ENCODE measurements at places on chromosomes 12 and 14.

DNA sequence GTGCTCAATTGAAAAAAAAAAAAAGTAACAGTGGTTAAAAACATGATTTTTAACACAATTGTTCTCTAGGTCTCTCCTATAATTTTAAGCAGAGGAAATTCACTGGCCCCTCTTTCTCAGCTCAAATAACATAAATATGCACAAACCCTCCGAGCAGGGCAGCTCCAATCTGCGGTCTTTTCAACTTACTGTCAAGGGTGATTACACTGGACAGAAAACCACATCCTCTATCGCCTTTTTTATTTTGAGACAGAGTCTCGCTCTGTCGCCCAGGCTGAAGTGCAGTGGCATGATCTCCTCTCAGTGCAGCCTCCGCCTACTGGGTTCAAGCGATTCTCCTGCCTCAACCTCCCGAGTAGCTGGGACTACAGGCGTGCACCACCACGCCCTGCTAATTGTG lies 16.5 kb upstream of the GABARAPL1 start:
- DNase-seq: no peak

GRCh38 chr12:48758737-48759136 lies 30.2 kb downstream of the ADCY6 start:
- no peak for DNase-seq

- no peak for DNase-seq
Measured at GRCh38 chr12:106409878-106410277, 52.3 kb downstream of the POLR3B start.

DNA sequence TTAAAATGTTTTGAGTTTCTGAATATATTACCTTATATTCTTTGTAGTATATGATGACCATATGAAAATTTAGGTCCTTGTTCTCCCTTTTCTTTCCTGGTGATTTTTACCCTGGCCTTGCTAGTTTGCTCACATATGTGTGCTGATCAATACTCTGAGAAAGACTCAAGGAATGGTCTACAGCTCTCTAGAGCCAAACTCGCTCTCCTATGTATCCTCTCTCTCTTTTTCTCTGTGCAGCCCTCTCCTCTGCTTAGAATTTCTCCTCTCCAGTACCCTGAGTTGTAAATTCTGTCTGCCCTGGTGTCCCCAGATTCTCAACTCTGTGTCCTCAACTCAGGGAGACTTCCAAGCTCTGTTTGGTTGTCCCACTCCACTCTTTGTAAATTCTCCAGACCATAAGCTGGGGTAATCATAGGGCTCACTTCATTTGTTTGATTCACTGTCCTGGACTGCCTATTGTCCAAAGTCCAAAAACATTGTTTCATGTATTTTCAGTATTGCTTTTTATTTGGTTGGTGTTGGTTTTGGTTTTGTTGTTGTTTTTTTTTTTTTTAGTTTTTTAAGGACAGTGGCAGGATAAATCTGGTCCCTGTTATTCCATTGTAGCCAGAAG lies 41.0 kb downstream of the FOXA1 start:
- no peak for DNase-seq

DNA sequence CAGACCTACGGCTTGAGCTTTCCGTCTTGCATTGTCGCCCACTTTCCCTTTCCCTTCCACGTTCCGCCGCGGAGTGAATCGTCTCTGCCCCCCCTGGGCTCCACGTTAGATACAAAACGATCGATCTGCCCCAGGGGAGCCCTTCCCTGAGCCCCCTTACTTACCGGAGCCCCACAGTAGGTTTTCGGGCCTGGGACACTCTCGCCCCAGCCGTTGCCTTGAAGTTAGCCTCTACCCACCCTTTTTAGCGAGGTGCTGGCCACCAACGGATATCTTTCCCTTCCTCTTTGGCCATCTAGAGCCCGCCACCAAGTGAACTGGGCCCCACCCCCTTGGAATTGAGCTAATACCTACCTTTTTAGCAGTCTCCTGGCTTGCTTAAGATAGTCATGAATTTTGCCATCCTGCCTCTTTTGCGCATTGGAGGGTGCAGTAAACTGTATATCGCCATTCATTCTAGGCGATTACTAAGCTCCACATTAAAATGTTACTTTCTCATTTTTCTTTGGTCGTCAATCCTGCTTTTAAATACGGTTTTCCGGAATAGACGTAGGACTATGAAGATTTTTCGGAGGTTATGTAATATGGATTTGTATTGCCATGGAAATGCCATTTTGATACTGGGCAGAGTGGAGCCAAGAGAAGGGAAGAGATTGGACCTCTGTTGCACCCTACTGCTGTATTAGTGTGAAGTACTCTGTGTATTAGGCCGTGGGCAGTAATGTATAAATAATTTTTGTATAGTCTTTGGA lies 764 bp downstream of the RBM25 start:
- DNase-seq: no peak

DNA sequence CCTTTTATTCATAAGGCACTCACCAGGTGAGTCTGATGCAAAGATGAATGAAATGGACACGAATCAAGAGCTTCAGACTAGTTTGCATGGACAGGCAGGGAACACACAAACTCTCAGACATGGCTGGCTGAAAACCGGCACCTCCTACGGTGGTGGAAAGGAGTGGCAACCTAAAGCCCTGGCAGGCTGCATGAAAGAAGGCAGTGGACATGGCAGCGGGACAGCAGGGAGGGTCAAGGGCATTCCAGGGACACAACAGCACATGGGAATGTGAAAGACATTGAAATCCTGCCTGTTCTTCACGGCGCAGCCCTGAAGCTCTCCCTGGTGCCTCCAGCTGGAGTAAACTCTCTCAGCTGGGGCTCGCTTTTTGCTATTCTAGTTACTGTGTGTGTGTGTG lies 16.6 kb upstream of the LRTM2 start:
- no peak for DNase-seq

DNA sequence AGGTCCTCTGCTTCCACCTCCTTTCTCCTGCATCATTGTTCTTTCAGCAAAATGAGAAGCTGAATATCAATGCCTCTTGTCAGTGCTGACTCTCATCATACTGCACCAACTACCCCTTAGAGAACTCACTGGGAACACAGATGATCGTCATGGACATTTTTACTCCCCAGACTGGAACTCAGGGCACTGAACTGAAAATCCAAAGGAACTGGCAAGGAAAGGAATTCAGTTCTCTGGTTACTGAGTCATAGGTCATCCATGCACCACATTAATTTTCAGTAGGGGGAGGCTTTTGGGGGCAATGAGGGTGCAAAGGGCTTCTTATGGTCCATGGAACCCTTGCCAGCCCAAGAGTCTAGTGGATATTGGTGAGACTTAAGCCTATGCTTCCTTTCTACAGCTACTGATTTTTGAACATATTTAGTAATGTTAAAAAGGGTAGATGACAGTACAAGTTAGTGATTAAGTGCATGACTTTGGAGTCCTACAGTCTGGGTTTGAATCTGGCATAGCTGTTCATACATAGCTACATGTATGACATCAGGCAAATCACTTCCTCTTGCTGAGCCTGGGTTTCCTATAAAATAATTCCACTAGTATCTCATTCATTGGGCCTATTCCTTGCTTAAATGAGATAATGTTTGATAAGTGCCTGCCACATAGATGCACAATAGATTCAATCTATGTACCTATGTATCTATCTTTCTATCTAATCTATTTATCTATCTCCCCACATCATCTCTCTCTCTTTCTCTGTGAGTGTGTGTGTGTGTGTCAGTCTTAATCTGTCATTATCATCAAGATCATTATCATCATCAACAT lies 29.2 kb downstream of the BBS10 start:
- DNase-seq: no peak

DNA sequence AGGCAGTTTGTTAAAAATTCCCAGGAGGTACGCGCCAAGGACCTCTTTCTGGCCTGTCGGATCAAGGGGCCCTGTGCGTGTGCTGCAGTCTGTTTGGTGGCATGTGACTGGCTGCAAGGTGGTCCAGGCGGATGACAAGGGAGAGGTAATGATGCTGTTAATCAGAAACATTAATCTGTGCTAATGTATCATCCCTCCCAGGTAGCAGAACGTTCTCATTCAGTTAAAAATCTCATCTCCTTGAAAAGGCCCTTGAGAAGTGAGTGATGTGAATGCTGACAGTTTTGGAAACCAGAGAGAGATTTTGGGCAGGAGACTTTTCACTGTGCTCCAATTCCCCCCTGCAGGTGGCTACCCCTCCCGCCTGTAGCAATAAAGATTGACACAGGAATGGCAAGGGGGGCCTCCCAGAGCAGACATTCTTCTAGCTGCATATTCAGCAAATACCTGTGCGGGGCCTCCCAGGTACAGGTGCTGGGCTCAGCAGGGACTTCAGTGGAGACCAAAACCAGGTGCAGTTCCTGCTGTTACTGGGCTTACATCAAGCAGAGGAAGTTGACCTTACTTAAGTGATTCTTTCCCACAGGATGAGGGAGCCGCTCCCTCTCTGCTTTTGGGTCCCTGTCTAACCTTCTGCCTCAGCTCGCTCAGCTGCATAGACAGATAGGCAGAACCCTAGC lies 364.8 kb downstream of the CACNA1C start:
- no peak for DNase-seq

All from T-helper 9 cell (primary cell).